ENCODE measurements at places on chromosomes 2 and 18.

GRCh38 chr2:221104361-221104811 is 467.7 kb downstream of the EPHA4 start:
- no peak for DNase-seq

DNA sequence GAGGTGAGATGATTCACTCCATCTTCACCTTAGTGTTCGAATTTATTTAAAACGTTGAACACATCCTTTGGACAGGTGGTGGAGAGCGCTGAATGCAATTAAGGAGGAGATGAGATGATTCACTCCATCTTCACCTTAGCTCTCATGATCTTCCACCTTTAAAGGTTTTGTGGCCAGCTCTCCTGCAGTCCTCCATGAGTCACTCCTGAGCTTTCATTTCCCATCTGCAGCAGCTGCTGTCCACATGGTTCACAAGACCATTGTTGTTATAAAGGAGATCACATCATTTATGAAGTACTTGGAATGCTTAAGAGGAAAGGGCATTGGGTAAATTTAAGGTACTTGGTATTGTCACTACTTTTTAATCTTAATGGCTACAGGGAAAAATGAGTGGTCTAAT is 298.5 kb downstream of the PAX3 start:
- DNase-seq: no peak

- DNase-seq: no peak
Observed at GRCh38 chr2:34652636-34653035, 1053.5 kb upstream of the FAM98A start.

- no peak for DNase-seq
Observed at GRCh38 chr2:143732871-143733270, 603.7 kb downstream of the ARHGAP15 start.

- no peak for DNase-seq
Observed at GRCh38 chr2:215499331-215499730, 63.5 kb upstream of the FN1 start.
